ENCODE measurements at places on chromosomes 4 and X. TPM values are rescaled to one million over a fixed set of nuclear protein-coding genes. Genes with fewer than 3 reads are reported as not detected.

TRAPPC11 gene
- 51.5 TPM for total RNA-seq

HERC5 gene
- total RNA-seq = 1.5 TPM

ZNF157 gene
- total RNA-seq = not detected

LANCL3 gene
- total RNA-seq = 0.18 TPM

MAGED4 gene
- total RNA-seq = 14.7 TPM

HNRNPD gene
- 57.7 TPM for total RNA-seq

CISD2 gene
- 30.3 TPM for total RNA-seq

SSX1 gene
- total RNA-seq = not detected

RBM47 gene
- total RNA-seq = 8.3 TPM

RAI2 gene
- total RNA-seq = 0.33 TPM

XAGE1A gene
- total RNA-seq = not detected

SOWAHD gene
- not detected for total RNA-seq

ITM2A gene
- 3.3 TPM for total RNA-seq

CDS1 gene
- total RNA-seq = 0.36 TPM

GAB3 gene
- total RNA-seq = 1.2 TPM

TCEAL3 gene
- 62.0 TPM for total RNA-seq

SORCS2 gene
- 0.27 TPM for total RNA-seq

WDR17 gene
- total RNA-seq = 2.6 TPM

OGT gene
- total RNA-seq = 93.7 TPM

GPR82 gene
- total RNA-seq = not detected

HTR2C gene
- not detected for total RNA-seq

NDST4 gene
- total RNA-seq = not detected

BEX5 gene
- total RNA-seq = not detected

NOP14 gene
- 25.6 TPM for total RNA-seq

CNKSR2 gene
- total RNA-seq = 0.99 TPM

CYSLTR1 gene
- not detected for total RNA-seq

PRR32 gene
- not detected for total RNA-seq

ZBTB33 gene
- total RNA-seq = 18.3 TPM

GAGE12H gene
- not detected for total RNA-seq

SULT1B1 gene
- 1.3 TPM for total RNA-seq

RPS6KA3 gene
- 58.1 TPM for total RNA-seq

MAGEA12 gene
- not detected for total RNA-seq

PYURF gene
- 81.9 TPM for total RNA-seq

C4orf54 gene
- 0.08 TPM for total RNA-seq

GAB1 gene
- 49.3 TPM for total RNA-seq

DUSP21 gene
- not detected for total RNA-seq

PLXNA3 gene
- total RNA-seq = 11.9 TPM

JADE3 gene
- 3.9 TPM for total RNA-seq

RAB33A gene
- total RNA-seq = 3.0 TPM

PNMA6F gene
- total RNA-seq = not detected

MAGEA11 gene
- not detected for total RNA-seq

All from fibroblast of the aortic adventitia (primary cell).